ENCODE measurements at places on chromosomes 3 and 15. TPM values are rescaled to one million over a fixed set of nuclear protein-coding genes. Genes with fewer than 3 reads are reported as not detected.

GRCh38 chr3:186682812-186683211, 17.0 kb downstream of the HRG start:
- DNase-seq = no peak

DNA sequence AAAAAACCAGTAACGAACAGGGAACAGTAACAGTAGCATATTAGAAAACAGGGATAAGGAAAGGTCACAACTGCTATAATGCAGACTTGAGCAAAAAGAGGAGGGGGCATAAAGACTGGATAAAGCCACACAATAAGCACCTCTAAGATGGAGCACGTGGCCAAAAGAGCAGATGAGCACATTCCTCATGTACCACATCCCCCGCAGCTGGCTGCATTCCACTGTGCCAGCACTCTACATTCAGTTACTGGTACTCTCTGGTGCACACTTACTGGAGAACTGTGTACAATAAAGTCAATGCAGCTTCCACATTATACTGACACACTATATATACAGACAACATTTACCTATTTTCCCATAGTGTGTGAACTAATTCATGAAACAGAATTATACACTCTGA, 64.7 kb downstream of the UBE3A start:
- DNase-seq = no peak

GRCh38 chr3:138460536-138461205, 26.3 kb downstream of the ESYT3 start:
- no peak for DNase-seq

GRCh38 chr3:75341324-75342067, 322.6 kb upstream of the FRG2C start:
- DNase-seq = peak; percentile 23

DNA sequence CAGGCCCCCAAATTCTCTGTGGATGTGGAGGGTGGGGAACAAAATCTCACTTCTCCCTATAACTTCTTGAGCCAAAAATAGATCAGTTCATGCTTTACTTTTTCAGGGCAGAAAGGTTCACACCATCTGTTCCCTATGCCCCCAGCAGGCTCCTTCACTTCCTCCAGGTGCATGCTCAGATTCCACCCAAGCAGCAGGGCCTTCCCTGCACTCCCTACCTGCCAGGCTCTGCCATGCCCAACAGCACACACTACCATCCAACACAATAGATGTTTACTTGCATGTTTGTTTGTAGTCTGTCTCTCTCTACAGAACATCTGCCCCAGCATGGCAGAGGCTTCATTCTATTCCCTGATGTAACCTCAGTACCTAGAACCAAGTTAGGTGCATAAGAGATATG, 43.3 kb downstream of the GABRB3 start:
- DNase-seq = no peak

DNA sequence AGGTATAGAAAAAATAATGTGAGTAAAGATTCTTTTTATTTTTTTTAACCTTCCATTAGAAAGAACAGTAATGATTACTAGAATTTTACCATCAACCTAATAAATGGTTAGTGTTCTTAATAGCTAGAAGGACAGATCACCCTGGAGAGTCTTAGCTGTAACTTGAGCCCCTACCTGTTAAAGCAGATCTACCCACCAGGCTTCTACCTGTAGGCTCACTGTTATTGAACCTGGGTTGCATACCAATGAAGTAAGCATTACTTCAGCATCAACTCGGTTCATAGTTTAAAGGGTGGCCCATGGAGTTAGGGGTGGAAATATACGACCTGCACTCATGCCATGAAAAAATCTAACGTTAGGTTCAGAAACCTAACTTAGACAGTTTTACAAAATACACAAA, 280.4 kb downstream of the BBX start:
- DNase-seq = no peak

GRCh38 chr15:51721199-51721960, 16.1 kb downstream of the LYSMD2 start:
- DNase-seq = no peak

GRCh38 chr3:141860766-141861513, 15.5 kb upstream of the ATP1B3 start:
- no peak for DNase-seq

DNA sequence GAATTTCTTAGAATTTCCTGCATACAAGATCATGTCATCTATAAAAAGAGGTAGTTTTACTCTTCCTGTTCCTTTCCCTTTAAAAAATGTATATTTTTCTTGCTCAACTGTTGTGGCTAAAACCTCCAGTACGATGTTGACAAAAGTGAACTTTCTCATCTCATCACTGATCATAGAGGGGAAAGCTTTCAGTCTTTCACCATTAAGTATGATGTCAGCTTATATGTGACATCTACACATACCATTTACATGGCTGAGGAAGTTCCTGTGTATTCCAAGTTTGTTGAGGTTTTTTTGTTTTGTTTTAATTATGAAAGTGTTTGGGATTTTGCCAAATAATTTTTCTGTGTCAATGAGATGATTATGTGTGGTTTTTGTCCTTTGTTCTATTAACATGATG, 173.6 kb downstream of the PLD1 start:
- no peak for DNase-seq

DNA sequence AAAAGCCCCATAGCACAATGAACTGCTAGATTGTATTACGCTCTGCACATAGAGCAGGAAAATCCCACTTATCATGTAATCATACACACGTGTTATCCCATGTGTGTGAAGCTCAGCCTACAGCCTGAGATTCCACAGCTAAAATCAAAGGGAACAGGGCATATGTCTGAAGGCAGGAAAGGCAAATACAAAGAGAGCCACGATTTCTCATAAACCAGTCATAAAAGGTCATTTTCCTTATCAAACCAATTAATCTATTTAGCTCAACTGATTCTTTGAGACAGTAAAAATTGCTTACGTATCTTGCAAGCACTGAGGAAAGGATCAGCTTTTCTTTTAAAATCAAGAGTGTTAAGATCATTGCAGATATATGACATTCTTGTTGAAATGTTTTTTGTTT, 199.5 kb upstream of the TBL1XR1 start:
- DNase-seq = no peak

The ANKRD63 gene
- total RNA-seq = not detected

The SH2D7 gene
- not detected for total RNA-seq

The STRC gene
- total RNA-seq = 1.2 TPM
